Osteoblast (primary cell): ENCODE measurements at places on chromosomes 11 and 22. TPM values are rescaled to one million over a fixed set of nuclear protein-coding genes. Genes with fewer than 3 reads are reported as not detected.

MRGPRX3 gene
- not detected in 2 replicates for total RNA-seq

OR51B5 gene
- total RNA-seq = not detected in 2 replicates

MYBPC3 gene
- not detected in 2 replicates for total RNA-seq

DNA sequence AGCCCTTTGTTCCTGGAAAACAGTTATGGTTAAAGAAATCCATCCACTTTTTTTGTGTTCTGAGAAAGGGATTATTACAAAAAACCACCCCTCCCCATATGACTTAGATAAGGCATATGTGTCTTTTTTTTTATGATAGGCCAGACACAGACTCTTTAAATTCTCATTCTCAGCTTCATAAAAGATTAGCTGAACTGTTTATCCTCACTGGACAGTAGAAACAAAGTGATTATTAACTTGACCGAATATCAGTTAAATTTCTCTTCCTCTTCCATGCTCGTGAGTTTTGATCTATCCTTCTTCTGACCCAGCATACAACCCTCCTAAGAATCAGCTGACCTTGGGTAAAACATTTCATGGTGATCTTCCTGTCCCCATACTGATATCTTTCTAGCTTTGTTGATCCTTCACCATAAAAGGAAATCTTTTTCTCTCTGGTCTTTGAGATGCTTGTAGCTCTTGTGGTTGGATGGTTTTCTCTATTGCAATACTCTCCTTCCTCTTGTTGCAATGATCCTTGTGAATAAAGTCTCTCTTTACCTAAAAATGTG is 26.2 kb downstream of the OR2AG2 start:
- H3K27ac ChIP-seq = no peak overlapping the region
- peaks cover 4% of the 10 kb centered on the region for H3K27me3 ChIP-seq
- no peaks in the 10 kb centered on the region for H3K36me3 ChIP-seq
- H3K4me3 ChIP-seq = no peak overlapping the region
- H3K4me1 ChIP-seq = no peaks in the 10 kb centered on the region
- DNase-seq = no peak

DNA sequence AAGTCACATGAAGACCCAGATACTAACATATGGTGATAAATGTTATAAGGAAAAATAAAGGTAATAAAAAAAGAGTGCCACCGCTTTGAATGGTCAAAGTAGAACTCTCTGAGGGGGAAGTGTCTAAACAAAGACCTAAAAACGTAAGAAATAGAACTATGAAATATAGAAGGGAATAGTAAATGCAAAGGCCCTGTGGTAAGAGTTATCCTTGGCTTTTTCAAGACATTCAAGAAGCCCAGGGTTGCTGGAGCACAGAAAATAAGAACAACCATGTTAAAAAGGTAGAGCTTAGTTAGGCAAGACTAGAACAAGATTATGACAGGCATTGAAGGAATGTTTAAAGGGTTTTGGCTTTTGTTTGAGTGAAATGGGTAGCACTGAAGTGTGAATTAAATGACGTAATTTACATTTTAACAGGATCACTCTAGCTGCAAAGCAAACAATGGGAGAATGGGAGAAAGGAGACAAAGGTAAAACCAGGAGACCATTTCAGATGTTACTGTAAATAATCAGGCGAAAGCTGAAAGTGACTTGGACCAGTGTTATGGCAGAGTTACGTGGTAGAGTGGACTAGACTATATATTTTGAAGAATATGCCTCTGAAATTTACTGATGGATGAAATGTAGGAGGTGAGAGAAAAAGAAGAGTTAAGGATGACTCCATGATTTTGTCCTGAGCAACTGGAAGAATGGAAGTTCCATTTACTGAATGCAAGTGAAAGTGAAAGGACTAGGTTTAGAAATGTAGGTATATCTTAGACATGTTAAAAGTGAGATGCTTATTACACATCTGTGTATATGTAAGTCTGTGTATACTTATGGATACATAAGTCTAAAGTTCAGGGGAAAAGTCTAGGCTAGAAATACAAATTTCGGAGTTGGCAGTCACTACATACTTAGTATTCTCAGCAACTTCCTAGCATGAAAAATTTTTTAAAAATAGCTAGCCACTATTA is 28.5 kb downstream of the BTBD10 start:
- no peak overlapping the region for H3K27ac ChIP-seq
- no peaks in the 10 kb centered on the region for H3K27me3 ChIP-seq
- no peak overlapping the region for H3K4me3 ChIP-seq
- H3K36me3 ChIP-seq = no peaks in the 10 kb centered on the region
- no peak for DNase-seq
- H3K4me1 ChIP-seq = peaks cover 1% of the 10 kb centered on the region

GRCh38 chr22:50700387-50701075 is 27.9 kb downstream of the SHANK3 start:
- H3K4me3 ChIP-seq = no peak overlapping the region
- peaks cover 3% of the 10 kb centered on the region for H3K27me3 ChIP-seq
- H3K36me3 ChIP-seq = no peaks in the 10 kb centered on the region
- H3K27ac ChIP-seq = no peak overlapping the region
- DNase-seq = peak; percentile 68
